ENCODE measurements at places on chromosomes 5 and 9. TPM values are rescaled to one million over a fixed set of nuclear protein-coding genes. Genes with fewer than 3 reads are reported as not detected.

Gene SIT1
- not detected for total RNA-seq

DNA sequence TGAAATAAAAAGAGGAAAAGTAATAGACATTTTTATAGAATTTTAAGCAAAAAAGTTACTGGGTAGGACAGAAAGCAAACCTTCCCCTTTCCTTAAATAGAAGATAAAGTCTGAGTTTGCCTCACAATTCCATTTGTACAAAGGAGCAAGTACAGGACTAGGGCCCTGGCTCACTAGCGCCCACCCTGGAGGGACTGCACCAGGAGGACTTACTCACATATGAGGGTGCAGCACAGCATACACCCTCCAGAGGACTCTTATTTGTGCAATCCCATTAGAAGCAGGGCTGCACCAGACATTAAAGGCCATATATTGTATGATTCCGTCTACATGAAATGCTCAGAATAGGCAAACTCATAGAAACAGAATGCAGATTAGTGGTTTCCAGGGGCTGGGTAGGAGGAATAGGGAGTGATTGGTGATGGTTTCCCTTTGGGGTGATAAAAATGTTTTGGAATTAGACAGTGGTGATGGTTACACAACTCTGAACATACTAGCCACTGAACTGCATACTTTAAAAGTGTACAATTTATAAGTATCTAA is 4.5 kb downstream of the REEP5 start:
- DNase-seq: no peak

- DNase-seq: peak; percentile 42
These were observed 7.5 kb downstream of the SLC6A19 start for GRCh38 chr5:1208743-1209488.

- no peak for DNase-seq
These were observed 23.4 kb downstream of the LCP2 start for GRCh38 chr5:170273968-170274710.

- no peak for DNase-seq
These were observed 280.2 kb upstream of the CLINT1 start for GRCh38 chr5:158139161-158139560.

- DNase-seq: no peak
These were observed 3.0 kb downstream of the FLT4 start for GRCh38 chr5:180646289-180646962.

GRCh38 chr5:102048940-102049339 is 247.1 kb downstream of the SLCO4C1 start:
- DNase-seq: no peak

Gene NRARP
- 3.7 TPM for total RNA-seq

Gene CAAP1
- total RNA-seq: 23.6 TPM

Gene OBP2B
- not detected for total RNA-seq

DNA sequence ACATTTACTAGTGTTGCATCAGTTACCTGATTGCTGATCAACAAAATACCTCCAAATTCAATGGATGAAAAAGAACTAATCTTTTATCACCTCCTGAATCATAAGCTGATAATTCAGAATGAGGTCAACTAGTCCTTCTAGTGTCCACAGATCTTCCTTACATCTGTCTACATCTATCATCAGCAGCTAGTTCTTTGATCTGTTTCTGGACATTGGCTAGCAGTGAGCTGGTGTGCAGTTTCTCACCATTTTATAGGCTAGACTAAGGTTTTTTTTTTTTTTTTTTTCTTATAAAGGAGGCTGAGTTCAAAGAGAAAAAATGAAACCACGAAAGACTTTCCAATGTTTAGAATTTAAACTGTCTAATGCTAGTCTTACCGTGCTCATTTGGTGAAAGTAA is 534.3 kb upstream of the ST8SIA4 start:
- no peak for DNase-seq

DNA sequence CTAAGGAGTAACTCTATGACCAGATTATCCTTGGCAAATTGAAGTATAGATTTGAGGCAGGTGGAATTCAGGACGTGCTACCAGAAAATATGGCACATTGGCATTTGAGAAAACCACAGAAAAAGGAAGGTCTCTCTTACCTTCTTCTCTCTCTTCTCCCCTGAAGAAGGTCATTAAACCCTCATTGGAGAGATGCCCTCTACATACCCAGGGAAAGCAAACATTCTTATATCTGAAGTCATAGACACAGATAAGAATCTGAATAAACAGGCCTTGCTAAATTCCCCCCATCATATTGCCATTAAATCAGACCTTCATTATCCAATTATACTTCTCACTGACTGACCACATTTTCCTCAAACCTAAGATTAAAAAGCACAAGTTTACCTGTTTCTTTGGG is 17.8 kb downstream of the SPINK1 start:
- no peak for DNase-seq

DNA sequence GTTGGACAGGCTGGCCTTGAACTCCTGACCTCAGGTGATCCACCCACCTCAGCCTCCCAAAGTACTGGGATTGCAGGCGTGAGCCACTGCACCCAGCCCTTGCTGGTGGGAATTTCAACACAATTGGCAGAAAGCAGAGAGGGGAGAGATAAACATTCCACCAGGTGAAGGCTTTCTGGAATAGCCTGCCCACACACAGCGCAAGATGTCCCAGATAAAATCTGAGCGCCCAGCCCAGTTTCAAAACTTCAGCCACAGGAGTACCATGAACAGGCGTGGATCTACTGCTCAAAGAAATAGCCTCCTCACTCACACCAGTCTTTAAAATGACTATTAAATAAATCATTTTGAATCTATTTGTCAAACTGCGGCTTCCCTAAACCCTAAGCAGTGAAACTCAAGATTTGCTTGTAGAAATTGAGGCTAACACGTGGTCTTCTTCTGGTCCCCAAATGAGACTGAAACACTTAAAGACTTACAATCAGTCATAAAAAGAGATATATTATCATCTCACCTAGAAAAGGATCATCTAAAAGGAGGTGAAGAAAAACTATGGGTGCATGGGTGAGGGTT is 34.7 kb downstream of the CAPSL start:
- DNase-seq: no peak

DNA sequence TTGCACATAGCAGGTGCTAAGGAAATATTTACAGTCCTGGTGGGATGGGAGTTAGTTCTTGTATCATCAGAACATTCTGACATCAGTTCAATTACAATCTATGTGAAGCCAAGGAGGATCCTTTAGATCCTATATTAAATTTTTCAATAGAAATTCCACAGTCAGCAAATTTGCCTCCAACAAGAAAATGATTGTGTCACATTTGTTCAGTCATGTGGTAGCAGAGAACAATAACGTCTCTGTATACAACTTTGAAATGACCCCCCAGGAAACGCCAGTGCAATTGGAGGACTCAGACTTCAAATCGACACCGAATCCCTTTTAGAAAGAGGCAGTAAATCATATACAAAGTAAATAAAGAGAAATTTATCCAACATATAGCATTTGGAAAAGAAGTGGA is 392.1 kb downstream of the DTWD2 start:
- DNase-seq: no peak

Gene CBY3
- total RNA-seq: not detected

DNA sequence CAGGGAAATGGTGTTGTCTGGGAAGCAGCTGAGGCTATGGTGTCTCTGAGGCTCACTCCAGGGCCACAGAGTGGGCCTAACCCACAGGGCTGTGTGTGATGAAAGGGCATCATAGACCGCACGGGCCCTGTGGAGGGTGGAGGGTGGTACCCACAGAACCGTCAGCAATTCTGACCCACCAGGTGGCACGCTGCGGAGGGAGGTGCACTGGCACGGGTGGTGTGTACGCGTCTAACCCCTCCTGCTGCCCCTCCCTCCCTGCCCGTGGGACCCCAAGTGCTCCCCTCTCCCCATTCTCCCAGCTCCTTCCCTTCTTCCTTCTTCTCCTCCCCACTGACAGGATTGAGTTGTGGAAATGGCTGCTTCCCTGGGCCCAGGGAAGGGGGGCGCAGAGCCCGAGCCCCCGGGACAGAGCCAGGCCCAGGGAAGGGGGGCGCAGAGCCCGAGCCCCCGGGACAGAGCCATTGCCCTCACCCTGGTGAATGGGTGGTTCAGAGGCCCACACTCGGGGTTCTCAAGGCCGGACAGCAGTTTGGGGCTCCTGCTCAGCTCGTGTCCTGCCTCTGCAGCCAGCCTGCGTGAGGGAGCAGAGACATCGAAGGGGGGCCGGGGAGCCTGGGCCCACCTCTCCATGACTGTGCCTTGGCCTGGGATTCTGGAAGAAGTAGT is 6.8 kb downstream of the LCN10 start:
- no peak for DNase-seq

DNA sequence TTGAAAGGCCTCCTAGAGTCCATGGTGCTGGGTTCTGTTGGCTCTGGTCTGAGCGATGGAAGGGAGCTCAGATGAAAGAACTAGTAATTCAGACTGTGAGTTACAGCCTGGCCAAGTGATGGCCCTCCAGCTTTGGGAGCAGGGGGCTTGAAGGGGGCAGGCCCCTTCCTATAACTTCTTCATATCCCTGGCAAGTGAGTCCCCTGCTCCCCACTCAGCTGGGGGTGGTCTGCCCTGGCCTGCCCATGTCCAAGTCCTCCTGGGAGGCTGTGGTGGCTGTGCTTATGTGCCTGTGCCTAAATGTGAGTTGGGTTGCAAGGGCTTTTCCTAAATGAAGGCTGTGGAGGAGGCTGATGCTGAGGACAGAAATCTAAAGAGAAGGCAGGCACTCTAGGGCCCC is 80.1 kb downstream of the MACROH2A1 start:
- no peak for DNase-seq

DNA sequence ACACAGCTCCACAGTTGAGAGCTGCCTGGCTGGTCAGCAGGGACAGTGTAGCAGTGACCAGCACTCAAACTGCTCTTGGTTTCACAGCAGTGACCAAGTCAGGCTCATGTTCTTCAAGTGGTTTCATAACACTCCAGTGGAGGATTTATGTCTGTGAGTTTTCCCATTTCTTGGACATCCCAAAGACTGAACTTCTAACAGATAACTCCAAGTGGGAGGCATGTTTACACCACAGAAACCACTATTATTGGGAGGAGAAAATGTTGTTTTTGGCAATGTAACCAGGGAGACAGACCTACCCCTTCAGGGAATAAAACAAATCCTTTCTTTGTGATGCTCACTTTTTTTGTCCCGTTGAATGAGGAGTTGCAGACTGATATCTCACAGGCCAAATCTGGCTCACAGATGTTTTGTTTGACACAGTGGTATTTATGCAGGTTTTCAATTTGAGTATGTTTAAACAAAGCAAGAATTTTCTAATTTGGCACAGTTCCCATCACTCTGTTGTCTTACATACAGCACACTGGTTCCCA is 141.5 kb downstream of the RMI1 start:
- no peak for DNase-seq

Gene ARHGEF37
- 1.2 TPM for total RNA-seq

- DNase-seq: no peak
These were observed 65.2 kb downstream of the RASGEF1C start for GRCh38 chr5:180143656-180144364.

Gene LHX2
- 73.0 TPM for total RNA-seq

Gene PFN3
- 0.82 TPM for total RNA-seq

- no peak for DNase-seq
These were observed 48.2 kb upstream of the GFPT2 start for GRCh38 chr5:180401229-180401907.

Gene ZNF879
- 16.7 TPM for total RNA-seq

All from frontal cortex (tissue), 4 donors.